ENCODE measurements at places on chromosomes 5 and 9. TPM values are rescaled to one million over a fixed set of nuclear protein-coding genes. Genes with fewer than 3 reads are reported as not detected.
A peak's percentile ranks its signal among the peaks of the same experiment; 100 is the strongest.

CDX1 gene
- total RNA-seq: not detected

ECM2 gene
- total RNA-seq: not detected

PALM2AKAP2 gene
- total RNA-seq: 94.7 TPM

LCN2 gene
- not detected for total RNA-seq

ZNF483 gene
- total RNA-seq: 4.5 TPM

GDNF gene
- not detected for total RNA-seq

SLC6A3 gene
- total RNA-seq: not detected

SLC45A2 gene
- 0.85 TPM for total RNA-seq

EDIL3 gene
- total RNA-seq: 7.7 TPM

CYSRT1 gene
- total RNA-seq: 5.8 TPM

ADRA1B gene
- 2.9 TPM for total RNA-seq

SLC25A2 gene
- total RNA-seq: not detected

SYNPO gene
- 2.7 TPM for total RNA-seq

DNA sequence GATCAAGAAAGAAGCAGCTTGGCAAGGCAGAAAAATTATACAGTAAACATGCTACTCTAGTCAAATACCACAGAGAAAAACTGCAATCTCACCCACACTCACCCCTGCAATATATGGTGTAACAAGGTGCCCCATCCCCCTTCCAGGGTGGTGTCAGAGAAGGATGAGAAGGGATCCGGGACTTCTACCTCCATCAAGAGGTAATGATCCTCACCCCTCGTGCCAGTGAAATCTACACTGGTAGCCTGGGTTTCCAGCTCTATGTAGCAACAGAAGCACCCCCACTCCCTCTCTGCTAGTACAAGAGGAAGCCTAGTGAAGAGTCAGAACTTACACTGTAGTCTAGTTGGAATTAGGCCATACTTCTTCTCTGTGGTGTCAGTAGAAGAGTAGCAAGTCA is 18.9 kb downstream of the SLCO4C1 start:
- no peak overlapping the region for H3K4me3 ChIP-seq
- H3K27ac ChIP-seq: no peak overlapping the region
- no peaks in the 10 kb centered on the region for H3K36me3 ChIP-seq
- no peak for DNase-seq
- no peaks in the 10 kb centered on the region for H3K4me1 ChIP-seq
- no peaks in the 10 kb centered on the region for H3K27me3 ChIP-seq

DNA sequence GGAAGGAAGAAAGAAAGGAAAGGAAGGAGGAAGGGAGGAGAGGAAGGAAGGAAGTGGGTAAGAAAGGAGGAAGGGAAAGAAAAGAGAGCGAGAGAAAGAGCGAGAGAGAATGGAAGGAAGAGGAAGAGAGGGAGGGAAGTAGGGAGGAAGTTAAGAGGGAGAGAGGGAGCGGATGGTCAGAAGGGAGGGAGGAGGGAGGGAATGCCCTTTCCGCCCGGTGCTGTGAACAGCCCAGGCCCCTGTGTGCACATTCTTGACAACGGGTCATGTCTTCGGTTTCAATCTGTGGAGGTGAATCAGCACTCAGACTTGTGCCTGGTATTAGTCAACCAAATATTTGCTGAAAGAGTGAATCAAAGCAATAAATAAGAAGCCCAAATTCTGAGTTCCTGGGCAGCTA is 39.2 kb downstream of the PRUNE2 start:
- no peaks in the 10 kb centered on the region for H3K36me3 ChIP-seq
- peak; percentile 78 for DNase-seq
- H3K4me3 ChIP-seq: no peak overlapping the region
- H3K27me3 ChIP-seq: no peaks in the 10 kb centered on the region
- no peak overlapping the region for H3K27ac ChIP-seq

DNA sequence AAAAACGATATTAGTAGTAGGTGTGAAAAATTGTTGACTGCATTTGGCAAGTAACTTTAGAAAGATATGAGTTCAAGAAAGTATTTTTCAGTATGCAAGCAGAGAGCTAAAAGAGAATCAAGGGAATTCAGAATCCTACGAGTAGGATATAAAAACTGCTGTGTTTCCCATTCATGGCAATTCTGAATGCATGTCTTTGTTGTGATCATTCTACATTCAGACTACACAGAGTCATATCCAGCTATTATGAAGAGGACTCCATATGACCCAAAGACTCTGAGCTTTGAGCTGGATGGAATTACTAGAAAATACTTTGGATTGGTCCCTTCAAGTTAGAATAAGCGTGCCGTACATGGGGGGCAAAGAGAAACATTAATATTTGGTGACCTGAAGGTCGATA is 12.0 kb downstream of the IFNE start:
- no peaks in the 10 kb centered on the region for H3K4me1 ChIP-seq
- no peaks in the 10 kb centered on the region for H3K36me3 ChIP-seq
- no peak overlapping the region for H3K4me3 ChIP-seq

GRCh38 chr9:129826344-129826743 is 2.4 kb upstream of the TOR1A start:
- no peaks in the 10 kb centered on the region for H3K27me3 ChIP-seq
- peaks cover 18% of the 10 kb centered on the region for H3K36me3 ChIP-seq
- H3K27ac ChIP-seq: no peak overlapping the region
- peaks cover 3% of the 10 kb centered on the region for H3K4me1 ChIP-seq

DNA sequence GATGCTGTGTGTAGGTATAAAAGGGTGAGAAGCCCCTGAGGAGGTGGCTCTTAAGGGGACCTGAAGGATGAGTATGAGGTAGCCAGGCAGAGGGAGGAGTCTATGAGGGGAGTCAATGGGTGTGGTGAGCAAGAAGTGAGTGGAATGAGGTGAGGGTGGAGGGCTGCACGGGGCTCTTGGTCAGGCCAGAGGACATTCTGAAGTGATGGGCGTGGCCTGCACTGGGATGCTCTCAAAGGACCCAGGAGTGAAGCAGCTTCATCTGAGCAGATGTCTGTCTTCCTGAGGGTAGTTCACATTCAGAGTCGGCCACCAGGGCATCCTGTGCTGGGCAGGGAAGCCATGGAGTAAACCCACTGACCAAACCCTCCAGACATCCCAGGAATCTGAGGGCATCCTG is 45.1 kb upstream of the SAP30L start:
- H3K4me3 ChIP-seq: no peak overlapping the region
- peaks cover 9% of the 10 kb centered on the region for H3K4me1 ChIP-seq
- H3K36me3 ChIP-seq: no peaks in the 10 kb centered on the region
- H3K27me3 ChIP-seq: no peaks in the 10 kb centered on the region
- H3K27ac ChIP-seq: no peak overlapping the region

DNA sequence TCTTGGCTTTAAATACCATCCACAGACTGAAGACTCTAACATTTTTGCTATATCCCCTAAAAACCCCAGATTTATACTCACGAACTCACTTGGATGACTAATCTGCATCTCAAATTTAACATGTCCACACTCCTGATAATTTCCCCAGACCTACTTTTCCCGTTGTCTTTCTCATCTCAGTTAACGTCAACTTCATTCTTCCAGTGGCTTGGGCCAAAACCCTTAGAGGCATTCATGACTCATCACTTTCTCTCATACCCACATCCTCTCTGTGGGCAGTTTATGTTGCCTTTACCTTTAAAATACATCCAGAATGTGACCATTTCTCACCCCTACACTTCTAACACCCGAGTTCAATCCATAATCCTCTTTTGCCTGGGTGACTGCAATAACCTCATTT is 96.7 kb downstream of the EDIL3 start:
- peaks cover 33% of the 10 kb centered on the region for H3K4me1 ChIP-seq
- H3K4me3 ChIP-seq: no peak overlapping the region
- H3K36me3 ChIP-seq: no peaks in the 10 kb centered on the region
- H3K27ac ChIP-seq: no peak overlapping the region
- H3K27me3 ChIP-seq: no peaks in the 10 kb centered on the region

GRCh38 chr5:33611877-33612276 is 171.1 kb downstream of the TARS1 start:
- H3K4me1 ChIP-seq: no peaks in the 10 kb centered on the region
- peak; percentile 57 for DNase-seq
- H3K36me3 ChIP-seq: peaks cover 11% of the 10 kb centered on the region
- no peak overlapping the region for H3K4me3 ChIP-seq

- H3K4me3 ChIP-seq: no peak overlapping the region
- H3K27ac ChIP-seq: no peak overlapping the region
- H3K27me3 ChIP-seq: no peaks in the 10 kb centered on the region
- H3K36me3 ChIP-seq: peaks cover 30% of the 10 kb centered on the region
These were observed 14.1 kb downstream of the MTX3 start for GRCh38 chr5:79976759-79977515.

- no peaks in the 10 kb centered on the region for H3K27me3 ChIP-seq
- peaks cover 5% of the 10 kb centered on the region for H3K36me3 ChIP-seq
- no peak overlapping the region for H3K27ac ChIP-seq
- peaks cover 18% of the 10 kb centered on the region for H3K4me1 ChIP-seq
- DNase-seq: no peak
These were observed 12.2 kb downstream of the DNLZ start for GRCh38 chr9:136351252-136351800.

DNA sequence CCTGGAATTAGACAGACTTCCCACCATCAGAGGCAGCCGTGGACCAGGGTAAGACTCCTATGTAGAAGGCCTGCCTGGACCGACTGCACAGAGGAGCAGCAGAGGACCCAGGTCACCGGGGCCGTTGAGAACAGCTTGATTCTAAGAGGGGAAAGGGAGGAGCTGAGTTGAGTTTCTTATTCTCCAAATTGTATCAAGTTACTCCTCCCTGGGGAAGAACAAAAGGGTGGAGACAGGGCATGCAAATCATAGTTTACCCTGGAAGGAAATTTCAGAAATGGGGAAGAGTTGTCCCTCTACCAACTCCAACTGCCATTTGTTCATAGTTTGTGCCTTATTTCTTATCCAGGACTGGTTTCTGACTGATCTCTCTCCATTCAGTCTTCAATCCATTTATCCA is 20.9 kb upstream of the SLC31A2 start:
- no peaks in the 10 kb centered on the region for H3K4me1 ChIP-seq
- DNase-seq: no peak
- H3K27ac ChIP-seq: no peak overlapping the region
- no peak overlapping the region for H3K4me3 ChIP-seq
- H3K36me3 ChIP-seq: no peaks in the 10 kb centered on the region
- no peaks in the 10 kb centered on the region for H3K27me3 ChIP-seq

DNA sequence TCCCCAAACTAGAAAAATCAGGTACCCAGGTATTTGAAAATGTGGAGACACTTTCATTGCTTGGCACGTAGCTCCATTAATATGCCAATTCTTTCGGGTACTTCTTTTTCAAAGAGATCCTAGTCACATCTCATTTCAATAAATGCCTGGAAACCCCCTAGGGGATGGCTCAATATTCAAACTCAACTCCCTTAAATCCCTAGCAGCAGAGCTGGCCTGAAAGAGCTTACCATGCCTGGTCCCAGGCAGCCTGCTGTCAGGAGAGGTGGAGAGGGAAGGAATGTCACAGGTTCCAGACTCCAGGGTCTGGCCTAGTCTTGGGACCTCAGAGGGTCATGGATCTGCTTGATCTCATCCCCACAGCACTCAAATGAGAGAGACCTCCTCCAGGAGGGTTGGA is 187.1 kb downstream of the SPOCK1 start:
- DNase-seq: no peak
- H3K27me3 ChIP-seq: no peaks in the 10 kb centered on the region
- no peaks in the 10 kb centered on the region for H3K36me3 ChIP-seq
- no peak overlapping the region for H3K27ac ChIP-seq
- no peak overlapping the region for H3K4me3 ChIP-seq
- peaks cover 6% of the 10 kb centered on the region for H3K4me1 ChIP-seq

DNA sequence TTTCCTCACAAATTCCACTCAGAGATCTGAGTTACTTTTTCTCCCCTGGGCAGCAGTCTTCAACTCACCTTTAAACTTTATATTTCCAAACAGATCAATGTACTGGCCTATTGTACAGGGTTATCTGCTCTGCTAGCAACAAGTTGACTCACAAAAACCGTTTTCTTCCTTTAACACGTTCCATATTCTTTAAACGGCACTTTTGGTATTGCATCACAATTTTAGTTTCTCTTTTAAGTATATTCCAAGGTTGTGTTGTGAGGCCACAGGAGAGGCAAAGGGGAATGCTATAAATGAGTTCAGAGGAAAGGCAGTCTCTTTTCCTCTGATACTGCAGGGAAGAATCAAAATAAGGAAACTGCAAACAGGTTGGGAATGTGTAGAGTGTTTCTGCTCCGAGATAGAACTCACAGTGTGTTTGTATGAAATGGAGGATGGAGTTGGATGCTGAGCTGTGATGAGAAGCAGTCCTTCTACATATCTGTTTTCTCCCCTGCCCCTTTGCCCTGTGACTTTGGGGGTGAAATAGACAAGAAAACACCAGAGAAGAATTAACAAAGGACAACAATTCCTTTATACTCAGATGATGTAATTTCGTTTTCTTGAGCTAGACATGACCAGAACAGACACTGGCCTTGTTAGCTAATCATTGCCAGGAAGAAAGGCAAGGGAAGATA is 9.9 kb upstream of the ALDOB start:
- no peaks in the 10 kb centered on the region for H3K27me3 ChIP-seq
- H3K4me1 ChIP-seq: no peaks in the 10 kb centered on the region
- H3K27ac ChIP-seq: no peak overlapping the region
- H3K36me3 ChIP-seq: no peaks in the 10 kb centered on the region
- DNase-seq: peak; percentile 55
- no peak overlapping the region for H3K4me3 ChIP-seq

DNA sequence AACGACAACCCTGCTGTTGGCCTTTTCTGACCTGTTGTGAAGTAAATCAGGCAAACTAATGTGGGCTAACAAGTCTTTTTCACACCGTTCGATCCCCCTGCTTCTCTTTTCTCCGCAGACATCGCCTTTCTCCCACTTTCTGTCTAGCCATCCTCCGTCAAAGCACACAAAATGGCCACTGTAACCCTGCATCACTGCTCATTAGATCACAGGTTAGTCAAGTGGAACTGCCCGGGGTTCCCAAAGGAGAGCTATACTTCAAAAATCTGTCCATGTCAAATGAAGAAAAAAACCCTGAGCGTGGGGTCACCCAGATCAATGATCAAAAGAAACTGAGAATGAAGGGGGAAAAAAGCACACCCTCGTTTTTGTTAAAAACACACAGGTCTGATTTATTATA is 212.1 kb downstream of the ARL15 start:
- no peak overlapping the region for H3K27ac ChIP-seq
- no peak overlapping the region for H3K4me3 ChIP-seq
- no peaks in the 10 kb centered on the region for H3K4me1 ChIP-seq

DNA sequence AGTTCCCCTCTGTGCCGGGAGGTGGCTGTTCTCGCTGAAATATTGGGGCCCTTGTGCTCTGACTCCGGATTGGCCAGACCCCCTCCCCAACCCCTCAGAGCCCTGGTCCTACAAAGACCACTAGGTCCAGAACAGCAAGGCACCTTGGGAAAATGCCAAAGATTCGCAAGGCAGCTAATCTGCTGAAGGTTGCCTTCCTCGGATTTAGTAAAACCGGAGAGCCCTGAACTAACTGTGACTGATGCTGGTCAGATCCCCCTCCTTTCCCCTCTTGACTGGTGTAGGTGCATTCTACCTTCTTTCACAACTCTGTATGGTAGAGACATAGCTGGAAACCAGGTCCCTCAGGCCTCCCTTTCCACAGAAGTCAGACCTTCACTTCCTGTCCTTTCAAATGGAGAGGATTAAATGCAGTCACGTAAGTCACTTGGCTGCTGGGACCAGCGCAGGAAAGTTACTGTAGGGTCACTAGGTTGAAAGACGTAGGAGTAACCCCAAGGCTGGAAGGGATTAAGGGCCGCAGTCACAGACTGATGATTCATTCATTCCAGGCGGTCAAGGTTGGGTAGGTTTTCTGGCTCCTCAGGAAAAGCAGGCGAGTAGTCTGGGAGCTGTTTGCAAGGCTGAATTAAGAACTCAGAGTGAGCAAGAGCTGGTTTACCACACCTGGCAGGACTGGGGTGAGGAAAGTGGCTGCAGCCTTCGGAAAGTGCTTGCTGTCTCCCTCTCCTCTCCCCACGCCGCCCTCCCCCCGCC is 5.3 kb downstream of the BARX1 start:
- H3K36me3 ChIP-seq: no peaks in the 10 kb centered on the region
- no peak for DNase-seq
- peaks cover 3% of the 10 kb centered on the region for H3K4me1 ChIP-seq
- no peak overlapping the region for H3K4me3 ChIP-seq
- peaks cover 100% of the 10 kb centered on the region for H3K27me3 ChIP-seq

- H3K4me3 ChIP-seq: no peak overlapping the region
- no peaks in the 10 kb centered on the region for H3K27me3 ChIP-seq
- no peak for DNase-seq
These were observed 16.6 kb downstream of the ZNF608 start for GRCh38 chr5:124729720-124730359.

Data from cardiac muscle cell (in vitro differentiated cells and primary cell).